ENCODE measurements at places on chromosomes 2 and 18.
A peak's percentile ranks its signal among the peaks of the same experiment; 100 is the strongest.

- DNase-seq, result no peak
Observed at GRCh38 chr2:214545898-214546542, 135.2 kb downstream of the VWC2L start.

DNA sequence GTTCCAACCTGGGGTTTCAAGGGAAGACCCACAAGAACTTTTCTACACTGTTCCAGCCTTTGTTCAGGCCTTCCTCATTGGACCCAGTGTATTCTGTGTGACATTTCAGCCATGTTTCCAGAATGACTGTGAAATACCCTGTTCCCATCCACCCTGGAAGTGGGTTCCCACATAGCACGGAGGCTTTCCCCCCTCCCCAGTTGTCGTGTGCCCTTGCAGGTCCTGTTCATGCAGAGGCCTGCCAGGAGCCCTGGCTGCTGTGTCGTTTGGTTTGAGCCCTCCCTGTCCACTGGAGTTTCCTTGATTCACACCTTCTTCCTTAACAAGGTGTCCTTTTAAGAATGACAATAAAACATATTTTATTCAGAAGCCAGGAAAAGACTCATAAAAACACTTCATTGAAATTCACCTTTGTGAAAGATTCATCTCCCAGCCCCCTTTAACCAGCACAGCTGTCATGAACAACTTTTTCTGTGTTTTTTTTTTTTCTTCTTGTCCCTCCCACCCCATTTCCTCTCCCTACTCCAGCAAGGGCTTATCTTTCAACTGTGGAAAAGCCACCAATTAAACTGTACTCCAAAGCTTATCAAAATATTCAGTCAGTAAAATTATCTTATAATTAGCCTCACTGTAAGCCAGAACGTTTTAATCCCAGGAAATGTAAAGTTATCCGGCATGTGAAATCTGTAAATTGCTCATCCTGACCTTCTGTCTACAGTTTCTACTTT is 106.4 kb downstream of the ACOXL start:
- no peak for DNase-seq

DNA sequence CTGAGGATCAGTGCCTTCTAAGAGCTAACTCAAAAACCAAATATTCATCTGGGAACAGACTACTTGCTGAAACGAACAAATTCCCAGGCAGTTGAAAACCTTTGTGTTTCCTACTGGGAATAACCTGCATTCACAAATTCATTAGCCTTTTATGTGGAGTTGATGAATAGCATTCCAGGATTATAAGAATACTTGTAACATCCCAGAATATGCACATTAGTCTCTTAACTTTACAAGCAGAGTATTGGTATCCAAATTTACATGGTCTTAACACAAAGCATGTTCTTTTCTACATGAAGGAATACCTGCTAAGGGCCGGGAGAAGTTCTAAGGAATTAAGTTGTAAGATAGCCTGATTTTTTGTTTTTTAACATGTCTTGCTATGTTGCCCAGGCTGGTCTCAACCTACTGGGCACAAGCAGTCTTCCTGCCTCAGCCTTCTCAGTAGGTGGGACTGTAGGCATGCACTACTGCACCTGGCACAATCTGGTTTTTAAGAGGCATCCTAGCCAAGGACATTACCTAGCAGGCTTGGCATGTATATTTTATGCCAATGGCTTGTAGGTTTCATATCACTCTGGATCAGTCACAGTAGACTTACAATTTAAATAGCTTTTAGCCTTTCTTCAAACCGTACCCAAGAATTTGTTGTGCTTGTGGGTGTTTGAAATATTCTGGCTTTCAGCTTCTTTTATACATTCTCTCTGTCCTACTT is 50.7 kb downstream of the MGAT5 start:
- DNase-seq, result no peak

DNA sequence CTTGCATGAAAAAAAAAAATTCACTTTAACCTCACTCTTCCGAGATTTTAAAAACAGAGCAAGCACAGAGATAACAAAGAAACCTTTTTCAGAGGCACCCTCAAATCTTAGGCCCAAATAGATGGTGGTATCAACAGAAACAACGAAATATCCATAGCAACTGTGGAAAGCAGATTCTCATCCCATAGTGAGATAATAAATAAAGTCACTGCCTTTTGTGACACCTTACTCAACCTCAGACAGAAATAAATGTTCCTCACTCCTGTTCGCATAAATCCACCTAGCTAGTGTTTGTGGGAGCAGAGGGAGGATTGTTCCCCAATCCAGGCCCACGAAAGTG is 60.9 kb upstream of the RTN4 start:
- DNase-seq, result no peak

DNA sequence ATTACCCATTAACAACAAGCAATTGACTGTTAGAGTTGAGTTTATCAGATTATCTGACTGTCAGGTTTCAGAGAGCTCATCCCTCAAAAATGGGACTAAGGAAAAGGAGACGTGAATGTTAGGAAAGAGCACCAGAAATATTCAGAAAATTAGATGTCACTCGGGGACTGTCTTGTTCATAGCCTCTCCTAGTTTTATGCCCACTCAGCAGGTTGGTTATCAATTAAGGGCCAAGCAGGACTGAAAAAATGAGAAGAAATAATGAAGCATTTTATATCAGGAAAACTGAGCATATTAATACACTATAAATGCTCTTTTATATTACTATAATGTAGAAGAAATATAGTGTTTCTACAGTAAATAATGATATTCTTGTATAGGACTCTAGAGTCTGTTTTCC is 188.1 kb upstream of the NRXN1 start:
- DNase-seq, result no peak

DNA sequence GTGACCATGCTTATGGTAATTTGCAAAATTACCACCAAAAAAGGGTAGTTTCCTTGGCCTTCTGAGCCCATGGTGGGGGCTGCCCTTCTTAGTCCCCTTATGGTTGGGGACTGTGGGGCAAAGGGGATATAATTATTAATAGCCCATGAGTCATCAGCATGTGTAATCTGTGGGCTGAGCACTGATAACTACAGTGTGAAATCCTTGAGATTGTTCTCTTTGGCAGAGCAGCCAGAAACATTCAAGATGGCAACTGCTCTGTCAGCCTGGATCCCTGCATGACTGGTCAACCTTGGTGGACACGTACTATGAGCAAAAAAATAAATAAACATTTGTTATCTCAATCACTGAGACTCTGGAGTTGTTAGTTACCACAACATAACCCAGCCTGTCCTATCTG is 61.3 kb downstream of the MGAT4A start:
- DNase-seq, result no peak

GRCh38 chr2:95001051-95001562 is 24.4 kb upstream of the MAL start:
- no peak for DNase-seq

DNA sequence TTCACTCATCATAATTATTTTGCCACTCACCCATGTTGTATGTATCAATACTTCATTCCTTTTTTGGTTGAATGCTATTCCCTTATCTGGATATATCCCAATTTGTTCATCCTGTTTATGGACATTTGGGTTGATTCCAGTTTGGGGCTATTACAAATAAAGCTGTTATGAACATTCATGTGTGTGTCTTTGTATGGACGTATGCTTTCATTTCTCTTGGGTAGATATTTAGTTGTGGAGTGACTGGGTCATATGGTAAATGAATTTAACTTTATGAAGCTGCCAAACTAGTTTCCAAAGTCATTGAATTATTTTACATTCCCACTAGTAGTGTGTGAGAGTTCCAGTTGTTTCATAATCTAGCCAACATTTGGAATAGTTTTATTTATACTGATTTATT is 2.7 kb downstream of the FAM228B start:
- DNase-seq, result no peak

DNA sequence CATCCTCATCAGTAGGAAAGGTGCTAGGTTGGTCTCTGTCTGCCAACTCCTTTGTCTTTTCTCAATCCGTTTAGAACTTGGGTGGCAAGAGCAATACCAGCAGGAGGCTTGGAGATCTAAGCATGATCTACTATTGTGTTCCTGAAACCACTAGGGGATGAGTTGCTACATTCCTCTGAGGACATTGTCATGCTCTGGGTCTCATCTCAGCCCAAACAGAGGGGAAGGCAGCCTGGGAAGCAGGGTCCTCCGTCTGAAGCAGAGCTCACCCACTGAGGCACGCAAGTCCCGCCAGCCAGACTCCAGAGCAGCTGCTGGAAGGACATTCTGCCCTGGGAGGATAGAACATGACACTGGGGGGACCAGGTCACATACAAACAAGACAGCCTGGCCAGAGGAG is 162.9 kb downstream of the MTCL1 start:
- no peak for DNase-seq

DNA sequence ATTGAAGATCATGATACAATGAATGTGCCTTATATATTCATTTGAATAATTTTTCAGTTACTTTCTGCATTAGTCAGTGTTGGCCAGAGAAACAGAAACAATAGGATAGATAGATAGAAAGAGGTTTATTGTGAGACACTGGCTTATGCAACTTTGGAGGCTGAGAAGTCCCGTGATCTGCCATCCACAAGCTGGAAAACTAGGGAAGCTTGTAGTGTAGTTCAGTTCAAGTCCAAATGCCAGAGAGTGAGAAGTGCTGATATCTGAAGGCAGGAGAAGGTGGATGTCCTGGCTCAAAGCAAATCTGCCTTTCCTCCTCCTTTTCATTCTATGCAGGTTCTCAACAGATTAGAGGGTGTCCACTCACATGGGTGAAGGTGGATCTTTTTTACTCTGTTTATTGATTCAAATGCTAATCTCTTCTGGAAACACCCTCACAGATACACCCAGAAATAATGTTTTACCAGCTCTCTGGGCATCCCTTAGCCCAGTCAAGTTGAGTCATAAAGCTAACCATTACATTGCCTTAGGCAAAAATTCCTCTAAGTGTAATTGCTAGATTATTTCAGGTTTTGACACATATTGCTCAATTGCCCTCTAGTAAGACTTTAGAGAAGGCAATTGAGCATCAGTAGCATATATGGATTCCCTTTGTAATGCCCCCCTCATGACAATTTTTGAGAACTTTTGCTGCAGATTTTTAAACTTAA is 341.4 kb downstream of the LPIN1 start:
- DNase-seq, result no peak

- no peak for DNase-seq
Observed at GRCh38 chr2:180715044-180715443, 265.4 kb upstream of the UBE2E3 start.

GRCh38 chr2:208266553-208266893 is 468 bp downstream of the PIKFYVE start:
- DNase-seq, result no peak

DNA sequence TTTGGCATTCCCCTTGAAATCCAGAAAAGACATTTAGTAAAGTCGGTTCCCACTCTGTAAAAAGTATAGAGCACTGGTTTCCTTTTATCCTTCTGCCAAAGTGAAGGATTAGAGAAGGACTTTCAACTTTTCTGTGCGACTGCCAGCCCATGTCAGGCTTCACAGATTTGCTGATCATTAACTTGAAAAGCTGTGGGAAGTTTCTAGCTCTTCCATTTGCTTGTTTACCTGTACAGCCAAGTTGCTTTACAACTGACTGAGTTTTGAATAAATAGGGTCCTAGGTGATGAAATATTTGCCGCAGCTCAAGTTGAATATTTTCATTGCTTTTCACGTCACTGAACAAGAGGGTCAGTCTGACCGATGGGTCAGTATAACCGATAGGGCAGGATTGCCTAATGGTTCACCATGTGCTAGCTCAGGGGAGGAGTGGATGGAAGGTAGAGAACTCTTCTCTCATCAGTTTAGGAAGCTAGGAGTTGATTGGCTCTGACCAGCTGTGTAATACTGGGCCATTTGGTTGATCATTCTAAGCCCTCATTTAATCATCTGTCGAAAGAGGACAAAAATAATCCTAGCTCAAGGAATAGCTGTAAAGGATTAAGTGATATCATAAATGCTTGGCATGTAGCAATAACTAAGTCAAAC is 30.4 kb downstream of the UPP2 start:
- DNase-seq, result peak; percentile 83

DNA sequence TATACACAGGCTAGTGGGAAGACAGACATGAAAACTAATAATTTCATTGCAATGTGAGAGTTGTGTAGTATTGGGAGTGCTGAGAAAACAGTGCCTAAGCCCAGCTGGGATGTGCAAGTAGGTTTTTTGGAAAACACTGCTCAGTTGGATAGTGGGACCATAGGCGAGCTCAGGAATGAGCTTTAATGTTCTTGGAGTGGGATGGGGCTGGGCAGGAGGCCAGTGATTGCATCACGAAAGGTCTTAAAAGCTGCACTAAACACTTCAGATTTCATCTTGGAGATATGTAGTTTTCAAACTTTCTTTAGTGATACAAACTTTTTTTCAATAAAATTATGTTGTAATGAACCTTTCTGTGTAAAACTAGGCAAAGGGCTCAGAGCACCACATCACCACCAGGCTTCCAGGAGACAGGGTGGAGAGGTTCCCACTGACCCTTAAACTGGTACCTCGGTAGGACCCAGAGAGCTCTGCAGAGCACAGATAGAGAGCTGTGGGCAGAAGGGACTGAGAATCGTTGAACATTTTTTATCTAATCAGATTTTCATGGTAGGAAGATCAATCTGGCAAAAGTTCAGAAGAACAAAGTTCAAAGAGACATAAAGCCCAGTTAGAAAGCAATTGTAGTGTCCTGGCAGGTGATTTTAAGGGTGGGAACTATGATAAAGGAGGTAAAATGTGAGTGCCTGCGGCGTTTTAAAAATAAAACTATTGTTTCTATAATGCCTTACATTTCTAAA is 176.2 kb downstream of the TRABD2A start:
- DNase-seq, result no peak

GRCh38 chr2:235896061-235896460 is 272.1 kb downstream of the GBX2 start:
- no peak for DNase-seq

DNA sequence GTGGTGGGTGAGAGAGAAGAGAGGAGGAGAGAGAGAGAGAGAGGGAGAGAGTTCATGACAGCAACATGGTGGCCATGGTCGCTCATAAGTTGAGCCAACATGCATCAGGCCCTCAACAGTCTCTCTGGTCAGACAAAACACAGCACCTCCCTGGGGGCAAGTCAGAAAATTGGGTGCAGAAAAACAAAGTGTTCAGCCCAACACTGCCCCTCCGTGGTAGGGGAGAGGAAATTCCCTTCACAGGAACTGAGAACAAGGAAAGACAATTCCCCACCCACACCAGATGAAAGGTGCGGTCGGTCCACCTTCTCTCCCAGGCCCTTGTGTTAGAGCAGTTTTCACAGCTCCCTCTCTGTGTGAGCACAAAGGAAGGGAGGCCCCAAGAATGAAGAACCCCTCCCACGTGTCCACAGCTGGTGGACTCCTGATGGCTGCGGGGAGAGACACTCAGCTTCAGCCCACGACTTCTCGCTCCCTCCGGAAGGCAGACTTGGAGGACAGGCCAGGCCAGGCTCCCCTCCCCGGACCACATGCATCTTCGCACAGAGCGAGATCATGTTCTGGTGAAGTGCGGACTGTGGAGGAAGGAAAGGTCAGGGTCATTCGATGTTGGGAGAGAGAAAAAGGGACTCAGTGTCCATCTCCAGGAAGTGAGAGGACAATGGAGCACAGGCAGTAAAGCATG is 181.7 kb downstream of the ANAPC1 start:
- DNase-seq, result peak; percentile 67

GRCh38 chr2:217510771-217511291 is 492.0 kb downstream of the TNS1 start:
- DNase-seq, result peak; percentile 94

DNA sequence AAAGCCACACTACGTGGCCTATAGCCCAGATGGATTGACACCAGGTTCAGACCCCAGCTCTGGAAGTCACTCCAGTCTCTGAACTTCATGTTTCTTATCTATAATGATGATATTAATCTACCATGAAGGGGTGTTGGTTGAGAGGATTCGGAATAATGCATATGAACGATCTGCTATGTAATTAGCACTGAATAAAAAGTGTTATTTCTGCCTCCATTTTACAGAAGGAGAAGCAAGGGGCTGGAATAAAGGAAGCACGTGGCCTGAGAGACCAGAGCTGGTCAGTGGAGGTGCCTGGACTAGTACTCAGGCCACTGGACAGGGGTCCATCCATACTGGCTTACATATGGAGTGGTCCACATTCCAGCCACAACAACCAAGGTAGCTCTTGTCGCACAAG is 166.5 kb upstream of the MYCN start:
- no peak for DNase-seq
